ENCODE measurements at places on chromosomes 7 and 10.

DNA sequence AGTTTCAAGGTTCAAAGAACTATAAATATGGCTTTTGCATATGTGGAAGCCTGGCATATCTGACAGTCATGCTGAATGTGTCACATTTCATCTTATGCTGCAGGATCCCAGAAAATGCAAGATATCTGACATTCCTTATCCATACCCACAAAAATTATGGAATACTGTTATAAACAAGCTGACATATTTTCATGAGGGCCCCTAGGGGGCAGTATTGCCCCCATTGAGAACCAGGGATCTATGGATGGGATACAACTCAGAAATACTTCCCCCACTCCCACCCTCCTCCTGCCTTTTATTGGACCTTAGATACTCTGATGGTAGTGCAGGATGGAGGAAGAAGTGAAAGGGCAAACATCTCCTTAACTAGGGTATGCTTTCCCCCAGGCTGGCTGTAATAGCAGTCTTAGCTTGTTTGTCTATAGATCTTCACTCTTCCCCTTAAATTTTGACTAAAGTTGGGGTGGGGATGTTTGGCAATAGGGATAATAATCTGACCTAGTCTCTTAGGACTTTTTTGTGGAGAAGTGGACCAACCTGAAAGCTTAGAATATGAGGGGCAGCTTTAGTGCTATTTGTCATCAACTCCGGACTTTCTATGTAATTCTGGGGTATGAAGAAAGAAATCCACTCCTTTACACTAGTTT is 3.5 kb upstream of the GNGT1 start:
- no peak for DNase-seq

DNA sequence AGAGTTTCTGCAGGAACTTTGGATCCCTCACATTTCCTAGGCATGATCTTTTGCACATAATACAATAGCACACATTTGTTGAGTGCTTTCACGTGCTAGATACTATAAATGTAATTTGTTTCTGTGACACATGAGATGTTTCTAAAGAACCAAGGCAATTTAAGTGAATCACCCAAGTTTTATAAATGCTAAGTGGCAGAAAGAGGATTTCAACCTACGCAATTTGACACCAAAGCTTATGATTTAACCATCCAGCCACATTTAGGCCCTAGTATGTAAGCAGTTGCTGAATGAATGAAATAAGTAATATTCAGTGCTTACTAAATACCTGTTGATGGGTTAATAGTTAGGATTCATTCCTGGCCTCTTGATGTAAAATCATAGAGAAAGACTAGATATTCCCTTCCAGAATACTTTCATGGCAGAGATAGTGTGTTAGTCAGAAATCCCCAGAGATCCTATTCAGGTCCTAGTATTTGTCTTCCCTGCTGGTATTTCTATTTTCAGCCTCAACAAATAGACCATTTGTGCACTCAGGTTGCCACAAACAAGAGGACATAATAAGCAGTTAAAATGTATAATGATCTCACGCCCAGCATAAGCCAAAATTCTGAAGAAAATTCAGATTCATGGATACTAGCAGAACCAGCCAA is 572.6 kb downstream of the IPMK start:
- no peak for DNase-seq

DNA sequence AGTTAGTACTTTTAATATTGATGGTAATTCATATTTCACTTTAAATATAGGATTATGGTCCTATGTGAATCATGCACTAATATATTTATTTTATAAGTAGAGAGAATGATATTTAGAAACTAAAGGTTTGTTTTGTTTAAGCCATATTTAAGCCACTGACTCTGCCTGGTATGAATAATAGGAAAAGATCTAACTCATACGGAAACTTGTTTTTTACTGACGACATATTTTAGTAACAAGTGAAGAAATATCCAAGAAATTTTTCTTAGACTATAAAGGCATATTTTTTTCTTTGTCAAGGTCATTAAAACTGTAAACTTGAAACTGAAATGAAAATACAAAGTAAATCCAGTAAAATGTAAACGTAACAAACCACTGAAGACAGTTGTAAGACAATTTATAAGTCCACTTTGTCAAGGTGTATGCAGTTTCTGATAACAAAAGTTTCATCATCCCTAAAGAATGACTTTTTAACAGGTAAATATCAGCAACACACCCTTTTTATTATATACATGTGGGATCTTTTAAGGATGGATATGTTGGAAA is 147.1 kb downstream of the PHF14 start:
- no peak for DNase-seq

- DNase-seq = no peak
These were observed 77.4 kb upstream of the NRBF2 start for GRCh38 chr10:63055705-63056104.

DNA sequence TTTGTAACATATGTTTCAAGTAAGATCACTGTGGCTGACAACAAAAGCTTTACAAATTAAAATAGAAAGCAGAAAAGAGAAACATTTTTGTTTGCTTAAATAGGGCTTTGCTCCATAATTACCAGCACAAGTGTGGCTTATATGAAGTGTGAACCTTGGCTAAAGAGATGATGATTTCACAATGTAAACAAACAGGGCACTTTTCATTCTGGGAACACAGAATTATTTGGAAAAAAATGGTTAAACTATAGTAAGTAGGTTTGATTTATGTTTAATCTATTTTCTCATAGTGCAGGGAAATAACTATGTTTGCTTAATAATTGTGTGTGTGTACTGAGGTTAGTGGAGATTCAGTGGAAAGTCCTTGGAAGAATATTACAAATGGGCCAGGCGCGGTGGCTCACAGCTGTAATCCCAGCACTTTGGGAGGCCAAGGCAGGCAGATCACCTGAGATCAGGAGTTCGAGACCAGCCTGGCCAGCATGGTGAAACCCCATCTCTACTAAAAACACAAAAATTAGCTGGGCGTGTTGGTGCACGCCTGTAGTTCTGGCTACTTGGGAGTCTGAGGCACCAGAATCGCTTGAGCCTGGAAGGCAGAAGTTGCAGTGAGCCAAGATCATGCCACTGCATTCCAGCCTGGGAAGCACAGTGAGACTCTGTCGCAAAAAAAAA is 19.1 kb upstream of the OTUD1 start:
- no peak for DNase-seq

GRCh38 chr10:66804962-66805361 is 120.9 kb upstream of the LRRTM3 start:
- DNase-seq = no peak

- DNase-seq = no peak
These were observed 3.6 kb upstream of the MTPN start for GRCh38 chr7:135980665-135981180.

GRCh38 chr7:27603813-27604212 is 58.9 kb downstream of the HIBADH start:
- DNase-seq = no peak

DNA sequence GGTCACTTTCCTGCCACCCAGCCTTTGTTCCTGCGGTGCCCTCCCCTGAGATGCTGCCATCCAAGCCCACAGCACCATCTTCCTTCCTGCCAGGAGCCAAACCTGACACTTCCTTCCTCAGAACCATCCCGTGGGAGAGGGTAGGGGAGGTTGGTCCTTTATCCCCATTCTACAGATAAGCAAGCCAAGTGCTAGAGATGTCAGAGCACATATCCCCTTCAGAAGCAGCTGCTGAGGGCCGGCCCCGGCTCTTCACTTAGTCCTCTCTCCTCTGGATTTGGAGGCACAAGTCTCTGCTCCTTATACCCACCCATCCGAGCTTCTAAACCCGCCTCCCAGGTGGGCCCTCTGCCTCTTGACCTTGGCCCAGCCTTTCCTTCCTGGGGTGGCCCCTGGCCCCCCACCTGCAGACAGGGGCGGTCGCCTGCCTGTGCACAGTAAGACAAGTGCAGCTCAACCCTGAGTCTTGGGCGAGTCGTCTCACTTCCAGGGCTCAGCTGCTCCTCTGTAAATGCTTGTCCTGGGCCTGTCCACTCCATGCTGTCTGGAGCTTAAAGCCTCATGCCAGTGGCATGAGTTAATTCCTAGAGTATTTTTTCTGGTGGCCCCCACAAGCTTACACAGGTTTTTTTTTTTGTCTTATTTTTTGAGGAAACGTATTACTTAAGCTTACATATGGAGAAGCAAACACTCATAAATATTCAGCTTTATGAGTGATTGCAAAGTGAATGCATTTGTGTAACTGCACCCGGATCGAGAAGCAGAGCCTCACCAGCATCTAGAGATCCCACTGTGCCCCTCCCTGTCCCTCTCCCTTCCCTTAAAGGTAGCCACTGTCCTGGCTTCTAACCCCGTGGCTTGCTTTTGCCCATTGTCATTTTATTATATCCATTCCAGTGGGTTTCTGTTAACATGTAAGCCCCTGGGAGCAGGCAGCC is 125.1 kb downstream of the CDH23 start:
- no peak for DNase-seq

- no peak for DNase-seq
These were observed 906 bp downstream of the DKK1 start for GRCh38 chr10:52314822-52315552.

DNA sequence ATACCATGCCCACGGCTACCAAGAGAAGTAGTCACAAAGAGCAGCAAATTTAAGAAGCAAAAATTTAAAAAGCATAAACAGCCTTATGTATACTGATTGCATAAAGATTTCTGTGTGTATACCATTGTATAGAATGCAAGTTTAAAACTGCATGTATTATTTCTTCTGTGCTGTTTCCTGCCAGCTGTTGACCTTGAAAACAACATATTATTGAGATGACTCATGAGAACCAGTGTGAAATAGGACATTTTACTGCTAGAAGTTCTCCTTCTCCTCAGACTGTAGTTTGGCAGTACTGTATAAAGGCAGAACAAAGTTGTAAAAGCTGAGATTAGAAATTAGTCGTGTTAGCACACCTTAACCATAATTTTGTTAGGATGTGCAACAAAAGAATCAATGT is 42.3 kb upstream of the SGCE start:
- no peak for DNase-seq

DNA sequence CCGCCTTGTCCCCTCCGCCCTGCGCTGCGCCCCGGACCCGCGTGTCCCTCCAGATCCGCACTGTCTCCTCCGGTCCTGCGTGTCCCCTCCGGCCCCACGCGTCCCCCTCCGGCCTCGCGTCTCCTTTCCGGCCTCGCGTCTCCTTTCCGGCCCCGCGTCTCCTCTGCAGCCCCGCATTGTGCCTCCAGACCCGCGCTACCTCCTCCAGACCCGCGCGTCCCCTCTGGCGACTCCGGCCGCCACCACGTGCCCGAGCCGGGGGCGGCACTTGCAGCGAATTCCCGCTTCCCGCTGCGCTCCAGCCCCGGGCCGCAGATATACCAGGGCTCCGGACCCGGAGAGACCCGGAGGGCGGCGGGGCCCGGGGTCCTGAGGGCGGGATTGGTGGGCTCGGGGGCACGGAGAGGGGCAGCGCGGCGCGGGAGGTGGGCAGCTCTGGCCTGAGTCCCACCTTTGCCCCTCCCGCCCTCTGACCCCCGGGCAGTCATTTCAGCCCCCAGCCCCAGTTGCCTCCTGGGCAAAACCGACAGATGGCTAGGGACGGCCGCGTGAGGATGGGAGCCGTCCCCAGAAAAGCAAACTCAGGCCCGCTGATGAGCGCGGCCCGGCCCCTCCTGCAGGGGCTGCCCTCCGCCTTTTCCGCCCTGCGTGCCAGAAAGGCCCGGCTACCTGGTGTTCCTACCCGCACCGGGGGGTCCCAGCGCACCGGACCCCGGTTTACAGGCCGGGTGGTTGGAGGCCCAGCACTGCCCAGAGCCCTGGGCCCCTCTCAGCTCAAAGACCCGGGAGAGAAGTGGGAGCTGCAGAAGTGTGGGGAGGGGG is 56.5 kb downstream of the RBM17 start:
- DNase-seq = no peak

DNA sequence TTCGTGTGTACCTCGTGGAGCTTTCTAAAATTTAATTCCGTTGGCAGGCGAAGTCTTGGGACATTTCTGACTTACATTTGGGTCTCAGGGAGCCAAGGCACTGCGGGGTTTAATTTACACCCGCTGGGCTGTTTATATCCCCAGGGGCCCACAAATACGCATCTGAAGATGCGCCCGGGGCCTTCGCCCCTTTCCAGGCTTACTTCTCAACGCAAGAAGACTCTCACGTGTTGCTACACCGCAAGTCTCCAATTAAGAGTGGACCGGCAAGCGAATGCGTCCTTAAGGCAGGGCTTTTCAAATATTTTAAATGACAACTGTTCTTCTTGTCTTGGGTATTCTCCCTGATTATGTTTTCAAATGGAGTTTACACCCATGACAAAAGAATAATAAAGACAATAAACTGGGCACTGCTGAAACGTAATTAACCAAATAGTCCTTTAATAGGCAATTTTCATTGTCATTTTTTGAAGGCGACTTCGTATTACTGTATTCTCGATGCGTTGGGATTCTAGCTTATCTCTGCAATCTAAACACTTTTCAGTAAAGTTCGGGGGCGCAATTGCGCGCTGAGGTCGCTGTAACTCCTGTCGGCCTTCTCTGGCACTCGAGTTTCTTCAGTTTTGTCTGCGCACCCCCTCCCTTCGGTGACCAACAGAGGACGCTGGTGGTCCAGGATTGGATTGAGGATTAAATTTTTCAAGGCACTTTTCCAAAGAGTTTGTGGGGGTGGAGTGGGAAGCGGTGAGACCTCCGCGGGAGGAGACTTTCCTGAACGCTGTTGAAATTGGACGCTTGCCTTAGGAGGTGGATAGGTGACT is 837 bp upstream of the IGFBP3 start:
- DNase-seq = no peak

- no peak for DNase-seq
These were observed 5.3 kb downstream of the CALCR start for GRCh38 chr7:93569189-93569588.

DNA sequence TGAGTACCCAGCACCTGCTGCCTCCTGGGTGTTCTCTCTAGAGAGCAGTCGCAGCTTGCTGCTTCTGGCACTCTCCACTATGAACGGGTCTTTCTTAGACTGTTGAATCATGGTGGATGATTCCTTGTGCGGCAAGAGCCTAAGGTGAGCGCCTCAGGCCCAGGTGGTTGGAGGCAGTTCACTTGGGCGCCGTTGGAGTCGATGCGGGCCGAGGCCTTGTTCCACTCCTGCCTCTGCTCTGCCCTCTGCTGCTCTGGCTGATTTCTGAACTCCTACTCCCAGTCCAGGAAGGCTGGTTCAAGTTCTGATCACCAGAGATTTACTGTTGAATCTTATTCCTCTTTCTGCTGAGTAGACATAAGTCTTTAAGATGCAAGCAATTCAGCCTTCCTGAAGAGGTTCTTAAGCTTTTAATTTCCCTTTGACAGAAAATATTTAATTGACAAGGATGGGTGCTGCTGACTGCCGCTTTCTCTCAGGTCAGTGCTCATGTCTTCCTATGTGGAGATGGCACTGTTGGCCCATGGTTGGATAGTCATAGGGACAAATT is 10.4 kb downstream of the YKT6 start:
- no peak for DNase-seq

DNA sequence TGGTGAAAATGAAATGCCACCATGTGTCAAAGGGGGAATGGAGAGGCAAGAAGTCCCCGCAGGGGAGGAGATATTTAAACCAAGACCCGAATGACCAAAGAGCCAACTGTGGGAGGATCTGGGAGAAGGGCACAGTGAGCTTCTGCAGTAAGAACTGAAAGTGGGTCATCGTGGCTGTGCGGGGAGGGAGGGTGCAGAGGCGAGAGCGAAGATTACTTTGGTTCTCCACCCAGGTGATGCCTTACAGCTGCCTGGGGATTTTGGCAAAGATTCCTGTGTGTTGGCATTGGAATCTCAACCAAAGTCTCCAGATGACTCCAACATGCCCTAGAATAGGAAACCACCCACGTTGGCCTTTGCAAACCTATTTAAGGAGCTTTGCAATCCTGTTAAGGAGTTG is 44.2 kb upstream of the ADAM12 start:
- no peak for DNase-seq

GRCh38 chr7:115356999-115357702 is 435.3 kb downstream of the MDFIC start:
- DNase-seq = no peak

All from omental fat pad (tissue), 4 donors.